ENCODE measurements at places on chromosomes 1 and 21. TPM values are rescaled to one million over a fixed set of nuclear protein-coding genes. Genes with fewer than 3 reads are reported as not detected.

GRCh38 chr1:200296091-200296661 lies 113.7 kb downstream of the ZNF281 start:
- H3K36me3 ChIP-seq, result no peaks in the 10 kb centered on the region
- peaks cover 3% of the 10 kb centered on the region for H3K4me1 ChIP-seq
- H3K27me3 ChIP-seq, result peaks cover 40% of the 10 kb centered on the region
- H3K27ac ChIP-seq, result no peak overlapping the region
- H3K4me3 ChIP-seq, result no peak overlapping the region

- H3K27me3 ChIP-seq, result no peaks in the 10 kb centered on the region
- H3K36me3 ChIP-seq, result peaks cover under 1% of the 10 kb centered on the region
- H3K4me3 ChIP-seq, result no peak overlapping the region
- no peak overlapping the region for H3K27ac ChIP-seq
- DNase-seq, result no peak
Observed at GRCh38 chr1:174874331-174875053, 125.3 kb upstream of the CACYBP start.

DNA sequence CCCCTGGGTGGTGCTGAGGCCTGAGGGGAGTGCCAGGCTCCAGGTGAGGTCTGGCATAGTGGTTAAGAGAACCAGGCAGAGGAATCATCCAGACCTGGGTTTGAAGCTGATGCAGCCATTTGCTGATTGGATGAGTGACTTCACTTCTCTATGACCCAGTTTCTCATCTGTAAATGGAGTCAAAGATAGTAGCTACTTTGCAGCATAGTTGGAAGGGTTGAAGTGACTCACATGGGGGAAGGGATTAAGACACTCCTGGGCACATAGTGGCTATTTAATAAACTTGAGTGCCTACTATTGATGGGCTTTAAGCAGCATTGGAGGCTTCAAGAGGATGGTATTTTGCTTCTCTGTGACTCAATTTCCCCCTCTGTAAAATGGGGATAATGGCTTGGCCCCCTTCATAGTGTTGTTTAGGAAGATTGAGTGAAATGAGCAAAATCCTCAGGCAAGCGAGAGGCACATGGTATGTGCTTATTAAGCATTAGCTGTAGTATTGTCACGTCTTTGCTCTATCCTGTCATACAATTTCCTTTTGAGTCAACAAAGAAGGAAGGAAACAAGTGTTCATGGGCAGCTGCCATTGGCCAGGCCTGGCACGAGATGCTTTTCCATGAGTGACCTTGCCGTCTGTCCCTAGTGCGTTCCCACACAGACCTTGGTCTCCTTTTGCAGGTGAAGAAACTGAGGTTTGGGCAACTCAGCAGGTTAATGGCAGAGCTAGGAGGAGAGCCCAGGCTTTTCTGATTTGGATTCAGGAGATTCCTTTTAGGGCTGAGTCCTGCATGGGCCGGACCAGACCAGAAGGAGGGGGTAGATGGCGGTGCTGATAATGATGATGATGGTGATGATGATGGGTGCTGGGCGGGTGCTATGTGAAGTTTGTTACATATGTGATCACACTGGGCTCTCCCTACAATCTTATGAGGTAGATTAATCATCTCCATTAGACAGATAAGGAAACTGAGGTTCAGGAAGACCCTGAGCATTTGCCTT lies 131.1 kb upstream of the WNT4 start:
- H3K4me3 ChIP-seq, result no peak overlapping the region
- H3K36me3 ChIP-seq, result no peaks in the 10 kb centered on the region
- no peaks in the 10 kb centered on the region for H3K4me1 ChIP-seq
- no peak for DNase-seq
- peaks cover 4% of the 10 kb centered on the region for H3K27me3 ChIP-seq

- no peaks in the 10 kb centered on the region for H3K36me3 ChIP-seq
- no peak for DNase-seq
- H3K4me3 ChIP-seq, result no peak overlapping the region
Observed at GRCh38 chr1:211627259-211627658, 48.2 kb downstream of the NEK2 start.

CRYBG2 gene
- 0.98 TPM for total RNA-seq
